Left colon (tissue), 2 donors: ENCODE measurements at places on chromosomes 7 and 10. TPM values are rescaled to one million over a fixed set of nuclear protein-coding genes. Genes with fewer than 3 reads are reported as not detected.

GARIN1A gene
- 1.6 TPM for total RNA-seq

DNA sequence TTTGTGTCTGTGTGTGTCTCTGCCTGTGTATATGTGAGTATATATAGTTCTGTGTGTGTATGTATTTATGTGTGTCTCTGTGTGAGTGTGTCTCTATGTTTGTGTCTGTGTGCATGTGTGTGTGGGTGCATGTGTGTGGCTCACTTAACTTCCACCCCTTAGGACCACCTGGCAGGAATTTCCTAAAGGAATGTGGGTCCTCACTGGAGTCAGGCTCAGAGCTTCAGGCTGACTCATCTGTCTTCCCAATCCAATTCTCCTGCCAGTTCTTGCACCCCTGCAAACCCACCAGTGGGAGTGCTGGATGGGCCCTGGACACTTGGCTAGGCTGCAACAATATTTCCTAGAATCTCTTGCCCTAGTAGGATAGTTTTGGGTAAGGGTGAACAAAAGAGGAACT is 70.2 kb upstream of the GRB10 start:
- no peak for DNase-seq

- DNase-seq, result no peak
These were observed 126.1 kb upstream of the PRSS58 start for GRCh38 chr7:142383841-142384492.

STYXL1 gene
- total RNA-seq, result 26.0 TPM

DNA sequence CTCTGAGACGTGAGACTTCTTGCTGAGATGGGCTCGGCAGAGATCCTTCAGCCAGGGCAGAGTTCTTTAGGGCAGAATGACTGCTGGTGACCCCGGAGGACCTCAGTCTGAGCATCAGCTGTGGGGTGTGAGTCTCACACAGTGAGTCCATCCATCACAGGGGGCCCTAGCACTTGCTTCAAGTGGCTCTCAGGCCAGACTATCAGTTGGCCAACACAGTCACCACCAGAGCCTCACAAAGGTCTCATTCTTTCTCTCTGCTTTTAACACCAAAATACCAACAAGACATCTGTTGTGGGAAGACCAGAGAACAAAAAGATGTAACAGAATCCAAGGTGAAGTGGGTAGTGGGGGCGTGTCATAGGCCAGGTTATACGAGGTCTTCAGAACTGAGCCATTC is 345.6 kb upstream of the NRP1 start:
- no peak for DNase-seq

DNA sequence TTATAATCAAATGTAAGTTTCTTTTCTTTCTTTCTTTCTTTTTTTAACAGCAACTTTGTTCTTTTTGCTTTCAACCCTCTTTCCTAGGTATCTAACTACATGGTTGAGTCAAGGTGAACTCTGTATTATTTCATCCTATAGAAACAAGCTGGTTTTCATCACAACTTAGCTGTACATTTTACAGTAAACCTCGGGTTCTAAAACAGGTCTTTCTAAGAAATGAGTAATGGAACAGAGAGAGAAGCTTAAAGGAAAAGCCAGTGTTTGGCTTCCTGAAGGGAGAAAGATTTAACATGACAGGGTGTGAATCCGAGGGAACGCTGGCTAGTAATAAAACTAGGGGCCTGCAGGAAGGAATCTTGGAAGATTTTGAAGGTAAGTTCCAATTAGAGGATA is 143.4 kb upstream of the ITGB1 start:
- DNase-seq, result no peak

- DNase-seq, result no peak
These were observed 12.3 kb upstream of the EGFR start for GRCh38 chr7:55006499-55006898.

- DNase-seq, result no peak
These were observed 31.8 kb upstream of the NKX6-2 start for GRCh38 chr10:132817701-132818211.

PNLIP gene
- total RNA-seq, result 0.89 TPM

DNA sequence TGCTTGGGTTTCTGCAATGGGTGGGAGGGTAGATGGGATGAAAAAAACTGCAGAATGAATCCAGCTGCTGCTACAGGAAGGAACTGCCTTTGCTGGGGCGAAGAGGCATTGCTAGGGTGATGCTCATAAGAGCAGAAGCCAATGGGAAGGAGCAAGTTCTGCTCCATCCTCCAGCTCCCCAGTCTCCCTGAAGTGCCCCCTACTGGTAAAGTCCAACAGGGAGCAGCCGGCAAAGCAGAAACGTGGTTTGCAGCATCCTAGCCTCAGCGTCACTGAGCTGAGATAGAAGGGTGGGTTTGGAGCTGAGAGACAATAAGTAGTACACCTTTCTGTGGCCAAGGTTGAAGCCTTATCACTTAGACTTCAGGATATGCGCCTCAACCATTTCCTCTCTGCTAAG is 220.5 kb downstream of the CCSER2 start:
- no peak for DNase-seq

GPNMB gene
- total RNA-seq, result 15.0 TPM

DNA sequence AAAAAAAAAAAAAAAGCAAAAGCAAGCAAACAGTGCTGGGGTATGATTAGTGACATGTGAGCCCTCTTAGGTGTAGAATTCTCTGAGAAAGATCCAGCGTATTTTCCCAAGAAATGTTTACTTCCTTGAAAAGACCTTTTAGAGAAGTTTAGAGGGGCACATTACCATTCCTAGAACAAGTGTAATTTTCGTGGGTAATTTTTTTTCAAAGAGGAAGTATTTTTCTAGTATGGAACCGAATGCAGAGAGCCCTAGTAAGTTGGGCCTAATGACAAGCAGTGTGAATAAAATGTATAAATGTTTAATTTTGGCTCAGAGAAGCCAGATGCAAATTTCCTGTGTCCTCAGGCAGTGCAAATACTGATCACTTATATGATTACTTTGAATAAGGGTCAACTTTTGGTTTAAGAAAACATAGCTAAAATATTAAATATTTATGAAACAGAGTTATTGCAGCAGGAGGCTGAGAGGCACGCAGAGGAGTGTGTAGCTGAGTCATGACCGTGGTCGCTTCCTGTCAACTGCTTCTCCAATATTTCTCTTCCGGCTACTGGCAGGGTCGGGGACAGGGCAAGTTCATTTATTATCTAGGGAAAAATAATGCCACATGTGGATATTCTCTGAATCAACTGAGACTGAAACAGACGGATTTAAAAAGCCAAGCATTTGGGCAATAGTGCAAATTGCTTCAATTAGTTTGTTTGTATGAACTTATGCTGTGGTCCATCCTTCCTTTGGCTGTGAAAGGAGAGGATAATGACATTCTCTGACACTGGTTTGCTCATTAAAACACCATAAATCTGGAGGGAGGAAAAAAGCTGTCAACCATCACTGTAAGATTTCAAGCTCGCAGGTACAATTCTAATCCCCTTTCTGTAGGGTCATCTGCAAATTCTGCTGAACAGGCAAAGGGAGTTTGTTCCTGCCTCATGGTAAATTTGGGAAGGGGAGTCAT is 495.2 kb downstream of the GLRX3 start:
- DNase-seq, result no peak

- no peak for DNase-seq
These were observed 43.5 kb upstream of the CAMK2B start for GRCh38 chr7:44368885-44369284.

ASZ1 gene
- not detected for total RNA-seq

DNA sequence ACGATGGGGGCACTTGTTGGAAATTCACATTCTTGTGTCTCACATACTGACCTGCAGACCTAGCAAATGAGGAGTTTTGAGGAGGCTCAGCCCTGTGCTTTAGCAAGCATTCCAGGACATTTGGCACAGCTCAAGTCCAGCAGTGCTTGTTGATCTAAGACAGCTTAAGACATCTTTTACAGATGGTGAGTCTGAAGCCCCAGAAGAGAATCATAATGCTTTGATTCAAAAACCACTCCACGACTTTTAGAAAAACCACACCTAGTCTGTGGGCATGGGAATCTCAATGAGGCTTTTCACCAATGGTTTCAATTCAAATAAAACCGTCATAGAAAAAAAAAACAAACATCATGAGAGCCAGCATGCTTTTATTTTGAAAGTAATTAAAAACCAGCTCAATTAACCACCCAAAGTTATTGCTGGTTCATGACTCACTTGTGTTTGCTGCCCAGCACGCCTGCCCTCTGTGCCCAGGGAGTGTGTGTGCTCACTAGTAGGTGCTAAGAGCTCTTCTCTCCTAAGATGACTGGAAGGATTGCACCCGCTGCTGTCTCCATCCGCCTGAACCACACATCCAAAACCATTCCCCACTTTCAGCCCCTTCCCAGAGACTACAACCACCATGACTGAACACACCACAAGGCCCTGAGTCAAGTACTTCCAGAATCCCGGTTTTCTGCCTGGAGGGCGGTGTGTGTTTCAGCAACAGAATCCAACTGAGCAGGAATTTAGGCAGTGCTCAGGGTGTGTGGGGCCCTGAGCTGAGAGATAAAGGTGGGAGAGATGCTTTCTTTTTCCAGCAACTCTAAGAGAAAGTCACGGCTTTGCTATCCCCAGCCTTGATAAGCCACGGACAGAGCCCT is 130.2 kb upstream of the ADAM12 start:
- no peak for DNase-seq

OR2A7 gene
- 21.9 TPM for total RNA-seq

- DNase-seq, result no peak
These were observed 391.1 kb upstream of the NPVF start for GRCh38 chr7:25619381-25619780.

HOXA1 gene
- 2.4 TPM for total RNA-seq

GRCh38 chr7:7895754-7896153 is 72.8 kb upstream of the GLCCI1 start:
- no peak for DNase-seq

GTPBP10 gene
- total RNA-seq, result 21.2 TPM

NODAL gene
- not detected for total RNA-seq

DNA sequence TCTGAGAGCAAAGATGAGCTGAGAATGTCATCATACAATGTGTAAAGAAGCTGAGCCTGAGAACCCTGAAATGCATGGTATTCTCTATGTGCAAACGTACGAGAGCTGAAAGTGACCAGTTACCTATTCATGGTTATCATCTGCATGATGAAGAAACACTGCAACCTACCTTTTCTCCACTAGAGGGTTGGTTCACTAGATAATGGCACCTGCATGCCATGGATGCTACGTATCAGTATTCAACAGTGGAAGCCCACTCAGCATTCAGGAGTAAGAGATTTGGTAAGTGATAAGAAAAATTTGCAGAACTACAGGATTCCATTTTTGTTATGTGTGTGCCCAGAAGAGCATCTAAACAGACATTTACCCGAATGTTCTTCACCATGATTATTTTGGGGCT is 145.4 kb downstream of the PTPRN2 start:
- no peak for DNase-seq

AMZ1 gene
- not detected for total RNA-seq

GRCh38 chr10:102620591-102621442 is 23.5 kb upstream of the TRIM8 start:
- DNase-seq, result no peak

DNA sequence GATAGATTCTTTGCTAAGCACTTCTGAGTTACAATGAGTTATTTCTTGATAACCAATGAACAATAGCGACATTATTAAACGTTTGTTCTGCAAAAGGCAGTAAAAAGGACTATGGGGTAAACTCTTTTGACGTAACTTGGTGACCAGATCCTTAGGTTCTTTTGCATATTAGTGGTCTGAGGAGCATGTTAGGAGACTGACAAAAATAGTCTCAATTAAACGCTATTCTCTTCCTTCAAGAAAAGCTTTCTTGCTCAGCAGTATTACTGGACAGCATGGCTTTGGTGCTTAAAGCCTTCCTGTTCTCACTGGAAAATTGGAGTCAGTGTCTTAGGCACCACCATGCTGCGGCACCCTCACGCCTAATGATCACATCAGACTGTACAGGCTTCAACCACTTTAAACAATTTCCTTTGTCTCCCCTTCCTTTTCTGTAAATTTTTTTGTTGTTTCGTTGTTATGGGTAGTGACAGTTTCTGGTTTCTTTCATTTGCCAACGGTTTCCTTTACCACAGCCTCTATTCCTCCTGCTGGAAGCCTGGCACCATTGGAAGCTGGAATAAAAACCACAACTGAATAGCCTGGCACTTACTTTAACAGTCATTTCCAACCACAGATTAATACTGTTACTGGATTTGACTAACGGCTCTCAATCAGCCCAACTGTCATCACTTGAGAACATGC is 49.2 kb upstream of the FAM133B start:
- DNase-seq, result no peak

DNA sequence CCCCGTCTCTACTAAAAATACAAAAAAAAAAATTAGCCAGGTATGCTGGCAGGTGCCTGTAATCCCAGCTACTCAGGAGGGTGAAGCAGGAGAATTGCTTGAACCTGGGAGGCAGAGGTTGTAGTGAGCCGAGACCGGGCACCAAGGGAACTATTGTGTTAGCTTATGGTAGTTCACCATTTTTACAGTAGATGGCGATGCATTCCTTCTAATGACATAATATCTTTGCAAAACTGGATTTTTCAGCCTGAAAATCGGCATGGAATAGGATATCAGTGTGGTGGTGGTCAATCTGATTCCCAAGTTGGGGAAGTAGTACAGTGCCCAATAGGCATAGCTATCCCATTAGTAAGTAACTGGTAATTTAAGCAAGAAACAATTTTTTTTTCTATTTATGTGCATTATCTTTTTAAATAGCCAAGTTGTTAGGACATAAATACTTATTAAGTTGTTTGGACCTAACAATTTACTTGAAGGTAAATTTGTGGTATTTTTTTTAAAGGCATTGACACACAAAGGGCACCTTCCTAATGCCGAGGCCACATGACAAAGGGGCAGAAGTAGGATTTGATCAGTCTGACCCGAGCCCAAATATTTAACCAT is 17.6 kb upstream of the IMPDH1 start:
- DNase-seq, result no peak

- no peak for DNase-seq
These were observed 1005.3 kb upstream of the POT1 start for GRCh38 chr7:125934955-125935354.

ALKBH4 gene
- total RNA-seq, result 9.9 TPM

SLC26A3 gene
- total RNA-seq, result 3,814 TPM

DNA sequence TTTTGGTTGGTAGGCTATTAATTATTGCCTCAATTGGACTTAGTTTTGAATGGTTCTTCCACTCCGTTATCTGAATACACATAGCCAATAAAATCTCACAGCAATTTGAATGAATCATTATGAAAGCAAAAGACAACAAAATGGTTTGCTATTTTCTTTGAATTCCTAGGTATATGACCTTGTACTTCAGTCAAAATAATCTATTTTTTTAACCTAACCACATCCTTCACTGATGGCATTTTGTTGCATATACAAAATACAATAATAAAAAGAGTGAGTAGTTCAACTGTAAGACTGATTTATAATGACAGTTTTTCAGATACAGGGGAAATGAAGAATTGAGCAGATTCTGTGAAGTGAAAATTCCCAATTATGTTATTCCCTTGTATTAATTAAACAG is 433.1 kb downstream of the HTR7 start:
- DNase-seq, result no peak

GRCh38 chr10:58502956-58503355 is 9.7 kb upstream of the BICC1 start:
- no peak for DNase-seq

ZCWPW1 gene
- 1.6 TPM for total RNA-seq

GRCh38 chr10:6204341-6205191 is 1.8 kb downstream of the PFKFB3 start:
- peak; percentile 53 for DNase-seq
